ENCODE measurements at places on chromosomes 7 and 10. TPM values are rescaled to one million over a fixed set of nuclear protein-coding genes. Genes with fewer than 3 reads are reported as not detected.

WNT2 gene
- total RNA-seq: 2.3 TPM

TMEM270 gene
- total RNA-seq: not detected

SPDYE2 gene
- total RNA-seq: not detected

LRMDA gene
- 2.8 TPM for total RNA-seq

MOSPD3 gene
- 35.3 TPM for total RNA-seq

WDFY4 gene
- 5.2 TPM for total RNA-seq

GPER1 gene
- total RNA-seq: 10.6 TPM

ANXA8 gene
- 0.67 TPM for total RNA-seq

GRCh38 chr7:103915680-103916357 is 73.6 kb downstream of the RELN start:
- no peak overlapping the region for H3K4me3 ChIP-seq
- peaks cover 2% of the 10 kb centered on the region for H3K27me3 ChIP-seq
- H3K36me3 ChIP-seq: no peaks in the 10 kb centered on the region
- no peaks in the 10 kb centered on the region for H3K4me1 ChIP-seq
- DNase-seq: no peak

DNA sequence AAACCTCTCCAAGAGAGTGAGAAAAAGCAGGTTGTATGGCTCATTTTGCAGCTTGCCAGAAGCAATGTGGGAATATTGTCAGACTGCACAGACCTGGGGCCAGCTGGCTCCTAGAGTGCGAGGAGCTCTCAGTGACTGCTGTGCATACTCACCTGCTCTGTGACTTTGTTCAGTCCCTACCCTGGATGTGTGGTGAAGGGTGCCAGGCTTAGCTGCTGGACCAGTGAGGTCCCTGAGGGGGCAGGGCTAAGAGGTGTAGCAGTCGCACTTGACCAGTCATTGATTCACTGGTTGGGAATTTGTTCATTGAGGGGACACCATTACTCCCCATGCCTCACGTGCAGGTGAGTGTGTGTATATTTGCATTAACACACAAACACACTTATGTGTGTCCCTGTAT is 60.1 kb downstream of the IKZF1 start:
- no peaks in the 10 kb centered on the region for H3K27me3 ChIP-seq
- no peak overlapping the region for H3K27ac ChIP-seq
- DNase-seq: no peak
- no peaks in the 10 kb centered on the region for H3K4me1 ChIP-seq
- H3K4me3 ChIP-seq: no peak overlapping the region

DNA sequence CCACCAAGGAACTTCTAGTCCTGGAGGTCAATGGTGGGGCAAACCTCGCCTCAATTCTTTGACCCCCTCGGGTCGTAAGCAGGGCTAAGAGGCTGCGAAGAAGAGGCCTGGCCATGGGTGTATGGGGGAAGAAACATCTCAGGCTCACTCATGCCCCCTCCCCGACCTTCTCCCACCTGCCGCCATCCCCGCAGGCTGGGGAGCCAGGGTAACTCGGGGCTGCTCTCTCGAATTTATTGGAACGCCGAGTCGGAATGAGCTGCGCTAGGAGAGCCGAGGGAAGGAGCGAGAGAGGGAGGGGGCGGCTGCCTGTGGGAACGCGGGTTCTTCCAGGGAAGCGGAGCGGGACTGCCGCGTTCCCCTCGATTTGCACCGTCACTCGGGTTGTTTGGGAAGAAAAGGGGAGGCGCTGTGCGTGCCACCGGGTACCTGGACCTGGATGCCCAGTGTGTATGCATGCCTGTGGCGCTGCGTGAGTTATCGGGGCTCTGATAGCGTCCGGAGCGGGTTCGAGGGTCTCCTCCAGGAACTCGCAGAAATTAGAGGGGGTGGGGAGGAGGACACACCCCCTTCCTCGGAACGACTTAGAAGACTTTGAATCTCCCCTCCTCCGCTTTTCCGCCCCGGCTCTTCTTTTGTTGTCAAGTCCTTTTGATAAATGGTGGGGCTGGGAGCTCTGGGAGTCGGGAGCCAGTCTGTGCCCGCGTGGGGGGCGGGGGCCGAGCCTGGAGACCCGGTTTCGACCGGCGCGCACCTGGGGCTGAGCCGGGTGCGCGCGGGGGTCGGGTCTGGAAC is 1.8 kb upstream of the ZNF503 start:
- no peaks in the 10 kb centered on the region for H3K27me3 ChIP-seq

- peak overlapping the region; percentile 9 for H3K27ac ChIP-seq
- peaks cover 7% of the 10 kb centered on the region for H3K4me1 ChIP-seq
Measured at GRCh38 chr10:32049113-32049512, 7.1 kb downstream of the KIF5B start.

DNA sequence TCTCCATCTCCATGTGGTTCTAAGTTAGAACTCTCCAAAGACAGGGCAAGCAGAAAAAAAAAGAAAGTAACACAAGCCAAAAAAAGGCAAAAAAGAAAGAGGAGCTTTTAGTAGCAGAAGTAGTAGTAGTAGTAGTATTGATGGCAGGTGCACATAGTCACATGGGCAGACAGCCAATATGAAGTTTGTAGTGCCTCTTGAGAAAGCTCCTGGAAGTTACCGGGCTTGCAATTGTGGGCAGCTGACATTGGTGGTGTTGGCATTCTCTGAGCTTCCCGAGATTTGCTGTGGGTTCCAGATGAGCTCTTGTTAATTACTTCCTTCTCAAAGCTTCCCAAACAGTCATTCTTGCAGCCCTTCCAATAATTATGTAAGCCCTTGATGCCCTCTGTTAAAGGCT is 1128.5 kb downstream of the TYW1 start:
- H3K27ac ChIP-seq: no peak overlapping the region
- H3K36me3 ChIP-seq: no peaks in the 10 kb centered on the region
- H3K4me3 ChIP-seq: no peak overlapping the region

GRCh38 chr7:135853499-135853898 is 104.9 kb upstream of the FAM180A start:
- H3K36me3 ChIP-seq: no peaks in the 10 kb centered on the region
- DNase-seq: no peak
- H3K4me3 ChIP-seq: no peak overlapping the region
- no peaks in the 10 kb centered on the region for H3K27me3 ChIP-seq
- no peak overlapping the region for H3K27ac ChIP-seq

DNA sequence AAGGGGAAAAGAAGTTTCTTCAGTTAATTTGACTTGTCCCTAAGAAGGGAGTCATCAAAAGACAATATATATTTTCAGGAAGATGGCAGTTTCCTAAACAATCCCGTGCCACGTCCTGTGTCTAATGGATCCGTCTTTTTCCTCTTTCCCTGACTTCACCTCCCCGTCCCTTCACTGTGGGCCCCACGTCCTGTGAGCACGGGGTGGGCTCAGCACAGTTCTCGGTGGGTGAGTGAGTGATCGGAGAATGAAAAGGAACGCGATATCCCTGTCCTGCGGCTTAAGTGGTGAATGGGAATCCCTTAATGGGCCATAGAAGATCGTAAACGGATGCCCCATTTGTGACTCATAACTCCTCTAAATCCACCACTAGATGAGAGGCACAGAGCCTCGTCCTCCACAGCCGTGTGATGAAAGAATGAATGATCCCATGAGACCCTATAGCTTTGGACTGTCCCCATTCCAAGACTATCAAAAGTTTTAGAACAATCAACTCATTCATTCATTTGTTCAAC is 63.5 kb upstream of the PITRM1 start:
- H3K4me3 ChIP-seq: no peak overlapping the region
- H3K27ac ChIP-seq: no peak overlapping the region
- no peaks in the 10 kb centered on the region for H3K36me3 ChIP-seq
- no peaks in the 10 kb centered on the region for H3K27me3 ChIP-seq

- H3K4me1 ChIP-seq: no peaks in the 10 kb centered on the region
- H3K4me3 ChIP-seq: no peak overlapping the region
- H3K27ac ChIP-seq: peak overlapping the region; percentile 58
- no peaks in the 10 kb centered on the region for H3K36me3 ChIP-seq
- no peak for DNase-seq
- no peaks in the 10 kb centered on the region for H3K27me3 ChIP-seq
Measured at GRCh38 chr10:114665406-114665805, 7.3 kb upstream of the ABLIM1 start.

GRCh38 chr7:106756884-106757283 is 95.9 kb upstream of the CCDC71L start:
- H3K27me3 ChIP-seq: no peaks in the 10 kb centered on the region
- no peaks in the 10 kb centered on the region for H3K4me1 ChIP-seq
- H3K27ac ChIP-seq: no peak overlapping the region
- DNase-seq: no peak
- H3K36me3 ChIP-seq: no peaks in the 10 kb centered on the region

DNA sequence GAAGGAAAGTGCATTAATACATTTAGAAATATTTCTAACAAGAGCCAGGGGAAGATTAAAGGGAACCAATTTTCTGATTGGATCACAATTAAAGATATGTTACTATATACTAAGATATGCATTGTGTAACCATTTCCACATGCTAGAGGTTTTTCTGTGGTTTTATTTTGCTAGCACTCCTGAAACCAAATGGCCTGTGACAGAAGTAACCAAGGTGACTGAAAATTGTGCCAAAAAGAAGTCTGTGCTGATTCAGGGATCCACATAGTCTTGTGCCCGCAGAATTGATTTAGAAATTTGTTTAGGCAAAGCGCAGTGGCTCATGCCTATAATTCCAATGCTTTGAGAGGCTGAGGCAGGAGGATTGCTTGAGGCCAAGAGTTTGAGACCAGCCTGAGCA is 1.8 kb downstream of the CC2D2B start:
- H3K4me1 ChIP-seq: no peaks in the 10 kb centered on the region
- H3K27ac ChIP-seq: no peak overlapping the region
- H3K36me3 ChIP-seq: no peaks in the 10 kb centered on the region
- no peak for DNase-seq
- no peak overlapping the region for H3K4me3 ChIP-seq

GRCh38 chr10:86160890-86161585 is 205.6 kb downstream of the GRID1 start:
- H3K4me3 ChIP-seq: no peak overlapping the region
- no peaks in the 10 kb centered on the region for H3K27me3 ChIP-seq
- H3K4me1 ChIP-seq: no peaks in the 10 kb centered on the region
- H3K36me3 ChIP-seq: no peaks in the 10 kb centered on the region
- H3K27ac ChIP-seq: no peak overlapping the region

DNA sequence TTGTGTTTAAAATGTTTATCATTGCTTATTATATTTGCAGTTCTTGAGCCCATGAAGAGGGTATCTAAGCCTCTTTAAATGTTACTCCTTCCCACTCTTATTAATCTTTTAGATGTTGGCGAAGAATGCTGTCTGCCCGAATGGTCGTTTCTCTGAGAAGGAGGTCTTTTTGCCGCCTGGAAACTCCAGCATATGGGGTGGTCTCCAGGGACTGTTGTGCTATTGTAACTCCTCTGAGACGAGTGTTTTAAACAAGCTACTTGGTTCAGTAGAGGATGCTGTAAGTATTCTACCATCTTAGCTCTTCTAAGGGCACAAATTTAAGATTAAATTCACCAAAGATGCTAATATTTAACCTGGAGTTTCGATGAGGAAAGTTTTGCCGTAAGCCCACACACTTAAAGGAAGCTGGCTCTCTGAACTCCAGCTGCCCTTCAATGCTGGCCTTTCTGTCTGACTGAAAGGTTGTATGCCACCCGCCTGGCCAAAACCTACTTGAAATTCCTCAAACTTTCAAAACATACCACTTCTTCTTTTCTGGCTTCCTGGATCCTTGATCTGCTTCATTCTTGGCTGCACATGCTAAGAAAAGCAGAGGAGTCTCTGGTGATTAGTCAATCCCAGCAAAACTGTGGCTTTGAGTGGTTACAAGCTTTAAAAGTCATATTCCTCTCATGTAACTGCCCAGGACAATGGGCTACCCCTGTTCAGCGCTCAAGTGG is 74.7 kb downstream of the ABCA13 start:
- no peak for DNase-seq
- H3K27me3 ChIP-seq: no peaks in the 10 kb centered on the region
- H3K4me3 ChIP-seq: no peak overlapping the region
- no peaks in the 10 kb centered on the region for H3K36me3 ChIP-seq

- no peaks in the 10 kb centered on the region for H3K36me3 ChIP-seq
- H3K27ac ChIP-seq: no peak overlapping the region
- H3K27me3 ChIP-seq: peaks cover 11% of the 10 kb centered on the region
- DNase-seq: no peak
Measured at GRCh38 chr7:155507576-155507975, 38.8 kb downstream of the CNPY1 start.

DNA sequence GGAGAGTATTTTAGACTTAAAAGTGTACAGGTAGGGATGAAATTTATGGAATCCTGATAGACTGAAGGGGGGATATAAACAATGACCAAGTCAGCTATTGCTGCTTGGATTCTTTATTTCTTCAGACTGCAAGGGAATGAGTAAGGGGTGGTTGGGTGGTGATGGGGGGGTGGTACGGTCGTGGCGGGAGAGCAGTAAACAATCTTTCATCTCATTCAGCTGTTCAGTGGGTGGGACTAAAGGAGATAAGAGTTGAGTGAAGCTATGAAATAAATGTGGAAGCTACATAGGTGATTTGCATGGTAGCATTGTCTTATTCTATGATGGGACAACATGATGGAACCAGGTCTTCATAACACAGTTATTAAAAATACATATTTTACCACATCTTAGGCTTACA is 1.8 kb downstream of the SEPTIN7 start:
- no peak for DNase-seq
- no peaks in the 10 kb centered on the region for H3K4me1 ChIP-seq
- no peaks in the 10 kb centered on the region for H3K36me3 ChIP-seq
- H3K27me3 ChIP-seq: no peaks in the 10 kb centered on the region
- peak overlapping the region; percentile 99 for H3K27ac ChIP-seq
- peak overlapping the region; percentile 98 for H3K4me3 ChIP-seq

DNA sequence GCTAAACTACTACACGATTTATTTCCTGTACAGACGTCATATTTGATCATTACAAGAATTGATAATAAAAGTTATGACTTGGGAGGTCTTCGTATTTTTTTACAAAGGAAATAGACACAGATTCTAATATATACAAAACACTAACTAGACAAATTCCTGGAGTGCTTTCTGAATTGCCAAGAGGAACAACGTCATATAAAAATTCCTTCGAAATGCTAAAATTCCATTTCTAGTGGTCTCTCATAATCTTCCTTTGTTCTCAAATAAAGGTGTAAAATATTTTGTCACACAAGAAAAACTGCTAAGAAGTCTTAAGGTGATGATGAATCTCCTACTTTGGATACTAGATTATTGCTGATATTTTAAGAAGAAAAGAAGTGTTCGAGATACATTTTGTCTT is 85.4 kb downstream of the CDK6 start:
- no peaks in the 10 kb centered on the region for H3K36me3 ChIP-seq
- no peak for DNase-seq
- H3K27me3 ChIP-seq: no peaks in the 10 kb centered on the region
- no peak overlapping the region for H3K4me3 ChIP-seq
- no peak overlapping the region for H3K27ac ChIP-seq

DNA sequence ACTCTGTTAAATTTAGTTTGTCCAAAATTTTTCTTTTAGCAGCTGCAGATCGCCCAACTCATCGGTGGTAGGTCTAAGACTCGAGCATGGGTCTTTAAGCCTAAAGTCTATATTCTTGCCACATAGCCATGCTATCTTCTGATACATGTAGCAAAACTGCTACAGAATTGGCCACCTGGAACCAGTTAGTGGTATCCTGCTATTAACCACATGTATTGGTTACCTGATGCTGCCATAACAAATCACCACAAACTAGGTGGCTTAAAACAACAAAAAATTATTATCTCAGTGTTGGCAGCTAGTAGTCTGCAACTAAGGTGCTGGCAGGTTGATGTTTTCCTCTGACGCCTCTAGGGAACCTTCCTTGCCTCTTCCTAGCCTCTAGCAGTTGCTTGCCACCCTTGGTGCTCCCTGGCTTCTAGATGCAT is 96.7 kb upstream of the PIK3CG start:
- H3K27ac ChIP-seq: no peak overlapping the region
- no peak for DNase-seq
- no peaks in the 10 kb centered on the region for H3K4me1 ChIP-seq
- no peaks in the 10 kb centered on the region for H3K27me3 ChIP-seq
- no peak overlapping the region for H3K4me3 ChIP-seq
- H3K36me3 ChIP-seq: no peaks in the 10 kb centered on the region

Measured in uterus (tissue), 4 donors.